GM04503 (cell line): ENCODE measurements at places on chromosomes 5 and 9.

DNA sequence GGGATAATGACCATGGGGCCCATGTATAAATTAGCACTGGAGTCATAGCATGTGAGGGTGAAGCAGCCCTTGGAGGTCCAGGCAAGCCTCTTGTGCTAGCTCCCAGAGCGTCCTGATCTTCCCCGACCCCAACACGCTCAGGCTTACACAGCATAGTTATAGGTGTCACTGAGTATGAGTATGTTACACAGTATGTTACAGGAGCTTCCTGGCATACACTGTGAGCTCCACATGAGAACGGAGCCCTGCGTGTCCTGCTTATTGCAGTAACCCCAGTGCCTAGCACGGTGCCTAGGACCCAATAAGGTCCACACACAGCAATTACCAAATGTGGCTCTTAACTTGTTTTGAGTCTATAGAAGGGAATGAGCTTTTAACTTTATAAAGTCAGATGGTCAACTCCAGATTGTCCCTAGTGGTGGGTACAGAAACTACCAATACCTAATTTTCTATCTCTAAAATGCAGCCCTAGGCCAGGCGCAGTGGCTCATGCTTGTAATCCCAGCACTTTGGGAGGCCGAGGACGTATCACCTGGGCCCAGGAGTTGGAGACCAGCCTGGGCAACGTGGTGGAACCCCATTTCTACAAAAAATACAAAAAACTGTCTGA, 64.1 kb downstream of the PLAC8L1 start:
- DNase-seq: no peak

GRCh38 chr5:69004127-69004526, 89.7 kb upstream of the SLC30A5 start:
- DNase-seq: no peak

DNA sequence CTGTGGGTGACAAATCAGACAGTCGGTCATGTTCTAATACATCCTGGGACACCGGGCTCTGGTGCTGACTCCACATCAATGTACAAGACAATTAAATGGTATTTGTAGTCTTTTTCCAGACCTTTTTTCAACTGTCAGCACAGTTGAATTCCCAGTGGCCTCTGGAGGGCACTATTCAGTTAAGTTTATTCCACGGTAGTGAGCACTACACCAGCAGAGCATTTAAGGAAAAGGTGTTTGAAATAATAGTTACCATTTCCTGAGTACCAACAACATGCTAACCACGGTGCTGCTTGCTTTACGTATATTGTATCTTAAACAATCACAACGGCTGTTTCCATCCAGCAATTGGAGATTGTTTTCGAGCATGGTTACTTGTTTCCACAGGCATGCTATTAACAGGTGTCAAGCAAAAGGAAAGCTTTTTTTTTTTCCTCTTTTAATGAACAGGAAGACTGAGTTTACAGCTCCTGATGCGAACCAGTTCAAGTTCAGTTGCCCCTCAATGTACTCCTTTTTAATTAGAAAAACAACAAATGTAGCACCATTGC, 186.7 kb downstream of the PDZD2 start:
- DNase-seq: no peak

DNA sequence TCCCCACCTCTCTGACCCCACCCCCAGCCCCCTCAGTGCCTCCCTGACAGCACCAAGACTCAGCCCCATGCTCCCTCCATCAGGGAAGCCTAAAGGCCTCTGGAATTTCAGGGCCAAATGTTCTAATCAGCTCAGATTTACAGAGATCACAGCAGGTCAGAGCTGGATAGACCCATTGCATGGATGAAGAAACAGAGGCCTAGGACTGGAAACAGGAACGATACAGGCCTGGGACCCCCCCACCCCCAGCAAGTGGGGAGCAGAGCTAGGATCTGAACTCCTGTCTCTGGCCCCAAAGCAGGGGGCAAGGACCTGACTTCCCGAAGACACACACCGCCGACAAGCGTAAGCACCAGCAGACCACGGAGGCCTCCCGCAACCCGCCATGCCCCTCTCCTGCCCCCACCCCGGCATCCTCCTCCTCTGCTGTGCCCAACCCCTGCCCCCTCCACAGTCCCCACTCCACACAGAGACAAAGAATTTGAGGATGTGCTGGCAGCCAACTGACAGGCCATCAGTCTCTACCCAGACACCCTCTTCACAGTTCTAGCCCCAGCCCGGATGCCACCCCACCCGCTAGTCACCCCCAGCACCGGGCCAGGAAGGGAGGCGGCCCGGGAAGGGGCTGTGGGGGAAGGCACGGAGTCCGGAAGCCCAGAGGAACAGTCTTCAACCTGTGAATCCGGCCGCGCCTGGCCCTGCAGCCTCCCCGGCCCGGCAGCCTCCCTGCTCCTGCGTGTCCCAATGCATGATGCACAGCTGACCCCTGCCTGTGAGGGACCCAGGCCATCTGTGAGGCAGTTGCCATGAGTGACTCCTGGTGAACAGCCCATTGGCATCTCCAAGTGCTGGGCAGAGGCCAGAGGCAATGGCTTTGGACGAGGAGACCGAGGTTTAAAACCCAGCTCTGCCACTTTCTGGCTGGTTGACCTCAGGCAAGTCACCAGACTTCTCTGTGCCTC, 31.3 kb downstream of the NDUFA8 start:
- no peak for DNase-seq

GRCh38 chr5:73304381-73304780, 131.4 kb downstream of the TMEM174 start:
- peak; percentile 46 for DNase-seq

- DNase-seq: no peak
These were observed 90.3 kb upstream of the ERCC6L2 start for GRCh38 chr9:95785209-95785608.

GRCh38 chr9:114169952-114170770, 14.8 kb downstream of the COL27A1 start:
- no peak for DNase-seq

GRCh38 chr9:94084314-94084713, at the start of gene PTPDC1:
TSS of gene PTPDC1 (plus strand) at chr9:94084464. CDS start at chr9:94084531, 67 bp downstream.
- DNase-seq: no peak

- no peak for DNase-seq
These were observed 55.1 kb upstream of the KDM4C start for GRCh38 chr9:6702707-6703106.

DNA sequence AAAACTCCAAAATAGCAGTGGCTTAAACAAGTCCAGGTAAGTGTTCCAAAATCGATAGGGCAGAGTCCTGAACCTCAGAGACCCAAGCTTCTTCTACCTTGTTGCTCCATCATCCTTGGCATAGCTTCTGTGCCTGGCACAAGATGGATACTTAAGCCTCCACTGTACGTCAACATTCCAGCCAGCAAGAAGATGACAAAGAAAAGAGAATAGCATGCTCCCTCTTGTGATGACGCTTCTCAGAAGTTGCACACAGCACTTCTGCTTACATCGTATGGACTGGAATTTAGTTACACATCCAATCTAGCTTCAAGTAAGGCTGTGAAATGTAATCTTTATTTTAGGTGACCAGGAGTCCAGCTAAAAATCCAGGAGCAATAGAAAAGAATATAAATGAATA, 227.4 kb downstream of the ESM1 start:
- peak; percentile 68 for DNase-seq

GRCh38 chr9:97600531-97601227, 32.5 kb downstream of the TSTD2 start:
- no peak for DNase-seq

DNA sequence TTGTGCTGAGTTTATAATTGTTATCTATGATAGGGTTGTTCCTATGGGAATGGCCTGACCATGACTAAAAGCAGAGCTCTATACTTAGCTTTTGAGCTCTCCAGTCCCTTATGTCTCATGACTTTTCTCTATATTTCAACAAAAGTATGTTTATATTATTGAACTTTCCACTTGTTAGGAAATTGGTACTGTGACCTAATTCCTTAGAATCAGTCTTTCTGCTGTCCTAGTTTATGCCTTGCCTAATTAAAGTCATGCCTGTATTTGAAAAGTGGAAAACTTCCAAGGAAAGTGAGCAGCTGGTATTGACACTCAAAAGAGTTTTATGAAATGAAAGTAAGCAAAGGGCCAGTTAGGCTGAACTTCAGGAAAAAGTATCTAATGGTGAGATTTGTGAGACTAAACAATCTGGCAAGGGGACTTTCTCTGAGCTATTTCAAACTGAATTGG, 68.6 kb downstream of the XRCC4 start:
- DNase-seq: no peak

DNA sequence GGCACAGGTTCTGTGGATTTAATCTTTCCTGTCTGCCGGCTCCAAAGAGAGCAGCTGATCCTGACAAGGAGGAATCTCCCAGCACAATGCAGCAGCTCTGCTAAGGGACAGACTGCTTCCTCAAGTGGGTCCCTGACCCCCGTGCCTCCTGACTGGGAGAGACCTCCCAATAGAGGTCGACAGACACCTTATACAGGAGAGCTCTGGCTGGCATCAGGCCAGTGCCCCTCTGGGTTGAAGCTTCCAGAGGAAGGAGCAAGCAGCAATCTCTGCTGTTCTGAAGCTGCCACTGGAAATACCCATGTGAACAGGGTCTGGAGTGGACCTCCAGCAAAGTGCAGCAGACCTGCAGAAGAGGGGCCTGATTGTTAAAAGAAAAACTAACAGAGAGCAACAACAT, 630.2 kb upstream of the FTMT start:
- DNase-seq: no peak

DNA sequence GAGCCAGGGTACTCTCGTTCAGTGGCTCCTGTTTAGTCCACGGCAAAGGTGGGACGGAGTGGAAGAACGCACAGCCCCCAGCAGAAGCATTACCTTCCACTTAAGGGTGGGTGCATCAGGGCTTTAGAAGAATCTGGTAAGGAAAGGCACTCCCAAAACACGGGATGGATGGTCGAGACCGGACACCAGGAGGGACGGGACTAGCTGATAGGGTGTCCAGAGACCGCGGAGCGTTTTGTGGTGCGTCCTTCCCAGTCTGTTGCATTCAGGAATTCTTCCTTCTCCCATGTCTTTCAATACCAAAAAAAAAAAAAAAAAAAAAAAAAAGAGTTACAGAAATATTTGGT, 545 bp upstream of the CTSV start:
- DNase-seq: peak; percentile 22

GRCh38 chr5:66230551-66230950, 86.5 kb downstream of the SREK1 start:
- DNase-seq: no peak

DNA sequence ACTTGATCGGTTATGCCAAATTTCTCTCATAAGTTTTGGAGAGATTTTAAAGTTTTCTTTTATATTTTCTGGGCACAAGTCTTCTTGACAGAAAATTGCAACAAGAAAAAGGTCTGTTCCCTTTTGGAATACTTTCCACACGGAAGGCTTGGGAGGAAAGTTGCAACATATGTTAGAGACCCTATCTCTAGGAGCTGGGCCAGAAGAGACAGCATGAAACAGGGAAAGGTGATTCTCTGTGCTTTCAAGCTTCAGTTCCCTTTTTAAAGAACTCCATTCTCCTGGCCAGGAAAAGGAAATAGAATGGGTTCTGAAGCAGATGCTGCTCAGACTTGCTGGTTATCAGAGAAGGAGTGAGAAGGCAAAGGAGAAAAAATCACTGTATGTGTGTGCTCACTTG, 368.3 kb downstream of the SPATA31D1 start:
- DNase-seq: no peak

DNA sequence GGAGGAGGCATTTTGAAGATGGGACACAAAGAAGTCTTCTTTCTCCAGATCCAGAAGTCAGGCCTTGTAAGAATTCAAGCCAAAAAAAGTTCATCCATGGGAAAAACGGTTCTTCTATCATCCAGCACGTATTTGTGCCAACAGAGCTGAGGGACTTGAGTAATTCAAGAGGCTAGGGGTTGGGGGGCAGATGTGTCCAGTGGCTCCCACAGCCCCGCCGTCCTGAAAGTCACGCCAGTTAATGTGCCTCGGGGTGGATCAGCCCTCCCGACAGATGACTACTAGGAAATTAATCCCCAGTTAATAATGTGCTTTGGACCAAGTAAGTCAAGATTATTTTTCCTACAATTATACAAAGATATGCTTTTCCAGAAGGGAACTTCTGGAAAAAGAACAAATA, 23.4 kb downstream of the NREP start:
- DNase-seq: no peak

DNA sequence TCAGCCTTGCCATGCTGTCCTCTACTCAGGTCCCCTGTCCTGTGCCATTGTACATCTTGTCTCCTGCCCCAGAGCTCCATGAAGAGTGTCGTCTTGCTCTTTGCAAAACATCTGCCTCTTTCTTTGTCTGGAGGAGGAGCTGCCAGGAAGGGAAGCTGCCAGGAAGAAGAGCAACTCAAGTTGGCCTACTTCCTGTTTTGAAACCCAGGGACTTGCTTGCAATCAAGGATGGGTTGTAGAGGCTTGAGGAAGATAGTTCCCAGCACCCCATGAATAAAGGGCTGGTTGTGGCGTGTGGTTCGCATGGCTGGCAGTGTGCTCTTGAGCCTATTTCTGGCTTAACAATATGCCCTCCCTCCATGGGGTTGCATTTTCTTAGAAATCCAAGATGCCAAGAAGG, 53.0 kb upstream of the CPEB4 start:
- DNase-seq: no peak

- DNase-seq: no peak
These were observed 140.1 kb downstream of the CEMIP2 start for GRCh38 chr9:71628247-71628646.

DNA sequence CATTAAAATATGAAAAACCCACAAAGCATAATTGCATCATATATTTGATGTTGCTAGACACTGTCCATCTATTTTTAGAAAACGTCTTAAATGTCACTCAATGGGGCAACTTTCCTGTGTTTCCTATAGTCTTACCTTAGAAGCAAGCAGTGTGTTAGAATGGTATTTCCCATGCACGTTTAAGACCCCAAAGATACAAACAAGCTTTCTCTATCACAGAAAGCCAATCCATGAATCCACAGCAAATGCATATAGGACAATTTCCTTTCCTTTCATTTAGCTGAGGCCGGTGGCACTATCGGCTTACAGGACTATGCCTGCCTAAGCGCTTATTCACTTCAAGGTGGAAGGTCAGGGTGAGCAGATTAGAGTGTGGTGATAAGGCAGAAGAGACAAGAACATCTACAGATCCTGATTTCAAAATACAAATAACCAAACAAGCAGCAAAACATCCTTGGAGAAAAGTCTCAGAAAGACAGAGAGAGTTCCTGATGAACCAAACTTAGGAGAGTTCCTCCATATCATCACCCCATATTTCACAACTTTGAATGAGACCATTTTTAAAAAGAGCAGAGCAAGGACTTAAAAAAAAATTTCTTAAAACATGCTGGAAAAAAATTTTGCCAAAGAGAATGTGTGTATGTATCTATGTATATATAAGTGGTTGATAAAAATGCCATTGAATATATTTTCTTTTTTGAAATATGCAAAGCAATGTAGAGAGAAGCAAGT, 57.2 kb downstream of the MEF2C start:
- DNase-seq: no peak

- DNase-seq: no peak
These were observed 642.3 kb downstream of the DMRTA1 start for GRCh38 chr9:23088932-23089364.

GRCh38 chr9:77996696-77997095, 34.9 kb downstream of the GNAQ start:
- DNase-seq: no peak

GRCh38 chr5:74017786-74018211, 391.8 kb downstream of the ARHGEF28 start:
- DNase-seq: peak; percentile 38

- no peak for DNase-seq
These were observed at the start of gene WDR38 for GRCh38 chr9:124852829-124853531. TSS of gene WDR38 (plus strand) at chr9:124853460. CDS start at chr9:124853532, 72 bp downstream.
